Activated CD4-positive, alpha-beta T cell treated with anti-CD3 and anti-CD28 coated beads, Interleukin-2, Interleukin-6, amounts not matched to agents 100 ng/mL and 50 ng/mL, durations not matched to agents 16 hours and 8 hours (primary cell): ENCODE measurements at places on chromosomes 11 and 22.
A peak's percentile ranks its signal among the peaks of the same experiment; 100 is the strongest.

DNA sequence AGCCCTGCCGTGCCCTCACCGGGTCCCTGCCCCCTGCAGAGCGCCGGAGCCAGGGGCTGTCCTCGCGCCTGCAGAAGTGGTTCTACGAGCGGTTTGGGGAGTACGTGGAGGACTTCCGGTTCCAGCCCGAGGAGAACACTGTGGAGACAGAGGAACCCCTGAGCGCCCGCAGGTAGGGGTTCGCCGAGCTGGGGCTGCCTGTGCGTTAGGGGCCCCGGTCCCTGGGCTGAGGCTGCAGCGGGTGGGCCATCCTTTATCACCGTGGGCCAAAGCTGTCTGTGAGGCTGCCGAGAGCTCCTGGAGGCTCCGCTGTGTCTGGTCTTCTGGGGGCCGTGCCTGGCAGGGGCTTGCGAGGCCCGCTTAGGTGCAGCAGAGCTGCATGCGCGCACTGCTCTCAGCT, 42.8 kb downstream of the GRAMD4 start:
- no peak for DNase-seq

DNA sequence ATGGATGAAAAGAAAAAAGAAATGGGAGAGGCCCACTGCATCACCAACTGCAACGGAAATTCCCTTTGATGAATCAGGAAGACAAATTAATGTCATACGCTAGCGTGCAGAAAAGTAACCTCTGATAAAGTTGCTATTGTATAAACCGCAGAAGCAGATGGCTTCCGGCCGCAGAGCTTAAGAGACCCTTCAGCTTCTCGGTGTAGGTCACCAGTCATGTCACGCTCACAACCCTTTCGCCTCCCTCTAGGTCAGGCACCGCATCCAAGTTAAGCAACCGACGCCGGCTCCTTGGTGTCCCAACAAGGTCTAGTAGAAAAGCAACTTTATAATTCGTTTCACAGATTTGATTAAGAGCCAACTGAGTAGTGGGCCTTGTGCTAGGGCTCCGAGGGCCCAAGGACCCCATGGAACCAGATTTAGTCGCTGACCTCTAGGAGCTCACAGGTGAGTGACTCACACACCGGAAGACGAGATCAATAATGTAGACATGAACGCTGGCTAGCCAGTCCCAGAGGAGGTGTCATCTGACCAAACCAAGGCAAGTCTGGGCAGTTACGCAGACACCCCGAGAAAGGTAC, 1.2 kb upstream of the ZFP91 start:
- DNase-seq: peak; percentile 85

DNA sequence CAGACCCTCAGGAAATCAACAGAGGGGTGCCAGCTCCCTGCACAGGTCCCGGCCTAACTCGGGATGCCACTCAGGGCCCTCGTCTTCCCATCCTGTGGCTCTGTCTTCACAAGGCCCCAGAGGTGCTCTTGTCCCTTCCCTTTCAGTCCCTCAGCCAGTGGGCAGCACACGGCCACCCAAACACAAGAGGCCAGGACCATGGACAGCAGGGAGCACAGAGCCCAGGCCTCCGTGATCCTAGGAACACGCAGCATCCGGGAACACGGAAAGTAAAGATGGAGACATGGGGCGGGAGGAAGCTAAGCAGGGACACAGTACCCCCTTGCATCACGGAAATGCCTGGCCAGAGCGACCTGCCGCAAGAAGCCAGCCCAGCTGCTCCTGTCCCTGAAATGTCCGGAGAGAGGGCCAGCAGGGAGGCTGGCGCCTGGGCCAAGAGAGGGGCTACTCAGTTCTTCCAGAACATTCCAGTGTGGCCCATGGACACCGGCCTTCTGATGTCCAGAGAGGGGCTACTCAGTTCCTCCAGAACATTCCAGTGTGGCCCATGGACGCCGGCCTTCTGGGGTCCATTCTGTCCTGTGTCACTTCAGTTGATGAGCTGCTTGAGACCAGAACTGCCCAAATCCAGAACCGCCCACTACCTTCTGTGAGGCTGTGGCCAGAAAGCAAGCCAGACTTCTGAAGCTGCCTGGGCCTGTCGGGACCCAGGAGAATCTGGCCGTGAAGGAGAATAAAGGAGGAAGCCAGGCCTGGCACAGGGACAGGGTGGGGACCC, 274.0 kb downstream of the BRD1 start:
- DNase-seq: no peak

DNA sequence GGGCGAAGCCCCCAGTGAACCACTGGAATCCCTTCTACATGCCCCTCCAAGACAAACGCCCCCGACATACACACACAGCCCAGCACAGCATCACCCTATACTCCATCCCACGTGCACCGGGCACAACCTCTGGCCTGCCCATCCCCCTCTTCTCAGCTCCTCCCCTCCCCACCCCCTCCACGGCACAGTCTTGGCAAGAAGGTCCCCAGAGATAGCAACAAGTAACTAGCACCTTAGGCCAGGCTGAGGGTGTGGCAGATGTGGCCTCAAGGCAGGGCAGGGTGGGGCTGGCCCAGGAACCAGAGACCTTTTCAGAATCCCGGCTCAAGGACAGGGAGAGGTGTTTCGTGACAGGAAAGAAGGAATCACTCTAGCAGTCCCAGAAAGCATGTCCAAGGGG, 54.3 kb downstream of the CYTH4 start:
- no peak for DNase-seq

GRCh38 chr22:43845981-43846380, 16.3 kb downstream of the SULT4A1 start:
- no peak for DNase-seq

DNA sequence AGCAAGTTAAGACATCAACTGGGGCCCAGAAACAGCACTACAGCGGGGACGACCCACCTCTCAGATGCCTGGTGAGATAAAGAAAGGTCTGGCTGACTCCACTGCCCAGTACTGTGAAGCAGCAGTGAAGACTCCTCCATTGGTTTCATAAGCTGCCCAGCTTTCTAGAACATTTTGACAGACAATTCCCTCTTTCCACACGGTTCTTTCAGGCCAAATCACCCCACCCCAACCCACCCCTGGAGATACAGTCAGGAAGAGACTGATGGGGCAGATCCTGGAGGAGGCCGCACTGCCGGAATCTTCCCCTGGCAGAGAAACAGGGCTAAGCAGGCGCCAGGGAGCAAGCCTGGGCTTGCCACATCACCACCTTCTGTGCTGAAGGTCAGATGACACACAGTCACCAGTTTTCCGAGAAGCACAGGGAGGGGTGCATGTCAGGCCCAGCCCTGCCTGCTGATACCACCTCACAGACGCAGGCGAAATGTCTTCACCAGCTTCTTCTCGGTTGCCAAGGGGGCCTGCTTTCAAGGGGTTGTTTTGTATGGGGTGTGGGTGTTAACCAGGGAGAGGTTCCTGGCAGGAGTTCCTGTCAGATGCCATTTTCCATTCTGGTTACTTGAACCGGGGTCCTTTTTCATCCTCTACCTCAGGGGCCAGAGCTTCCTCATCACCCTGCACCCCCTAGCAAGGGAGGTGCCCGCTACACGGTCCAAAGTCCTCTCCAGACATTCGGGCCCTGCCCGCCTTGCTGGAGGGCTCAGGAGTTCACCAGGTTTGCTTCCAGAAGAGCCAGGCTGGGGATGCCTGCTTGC, 1.4 kb upstream of the NEAT1 start:
- peak; percentile 95 for DNase-seq

- no peak for DNase-seq
Measured at GRCh38 chr11:62449451-62449851, 30.6 kb downstream of the SCGB1A1 start.

DNA sequence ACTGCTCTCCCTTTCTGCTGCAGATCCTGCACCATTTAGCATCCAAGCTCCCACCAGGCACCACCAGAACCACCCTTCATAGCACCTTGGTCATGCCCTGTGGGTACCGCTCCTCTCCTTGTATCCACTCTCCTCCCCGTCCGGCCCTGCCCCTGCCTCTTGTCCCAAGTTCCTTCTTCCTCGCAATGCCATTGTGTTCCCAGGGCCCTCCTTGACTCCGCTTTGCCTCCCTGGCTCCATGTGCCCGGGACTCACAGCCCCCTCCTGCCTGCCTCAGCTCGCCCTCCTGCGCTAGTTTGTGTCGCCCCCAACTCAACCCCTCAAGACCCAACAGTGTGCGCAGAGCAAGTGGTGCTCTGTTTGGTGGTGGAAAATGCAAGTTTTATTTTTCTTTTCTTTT, 10.8 kb downstream of the FADS2 start:
- DNase-seq: no peak
